ENCODE measurements at places on chromosomes 4 and X. TPM values are rescaled to one million over a fixed set of nuclear protein-coding genes. Genes with fewer than 3 reads are reported as not detected.

DNA sequence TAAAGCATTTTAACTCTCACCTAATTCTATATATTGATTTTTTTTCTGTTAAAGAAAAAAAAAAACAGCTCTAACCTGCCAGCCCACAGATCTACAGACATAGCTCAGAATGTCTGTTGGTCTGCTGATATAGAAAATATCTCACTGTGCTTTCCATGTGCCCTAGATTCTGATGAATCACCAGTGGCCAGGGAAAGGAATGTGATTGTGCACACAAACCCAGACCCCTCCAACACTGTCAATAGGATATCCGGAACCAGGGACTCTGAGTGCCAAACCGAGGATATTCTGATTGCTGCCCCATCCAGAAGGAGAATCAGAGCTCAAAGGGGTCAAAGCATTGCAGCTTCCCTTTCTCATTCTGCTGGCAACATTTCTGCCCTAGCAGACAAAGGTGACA is 12.1 kb upstream of the SCML1 start:
- H3K4me3 ChIP-seq, result no peak overlapping the region
- peaks cover 32% of the 10 kb centered on the region for H3K36me3 ChIP-seq
- no peaks in the 10 kb centered on the region for H3K27me3 ChIP-seq
- H3K27ac ChIP-seq, result no peak overlapping the region
- no peak for DNase-seq

ZAR1 gene
- total RNA-seq, result not detected

NPY5R gene
- not detected for total RNA-seq

DNA sequence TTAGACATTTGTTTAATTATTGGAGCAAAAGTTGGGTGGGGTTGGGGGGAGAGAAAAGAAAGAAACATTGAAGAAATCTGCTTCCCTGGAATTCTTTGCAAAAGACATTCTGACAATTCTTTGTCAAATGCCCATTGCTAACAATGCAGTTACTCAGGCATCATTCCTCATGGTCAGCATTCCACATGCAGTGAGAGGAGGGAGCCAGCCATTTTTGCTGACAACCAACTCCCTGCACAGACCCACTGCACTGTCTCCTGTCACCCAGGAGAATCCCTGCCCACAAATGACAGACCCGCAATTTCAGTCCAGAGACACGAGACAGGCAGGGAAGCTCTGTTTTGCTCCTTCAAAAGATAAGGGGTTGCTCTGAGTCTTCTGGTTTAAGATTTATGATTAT is 985.1 kb upstream of the SLIT2 start:
- no peak overlapping the region for H3K27ac ChIP-seq
- H3K36me3 ChIP-seq, result no peaks in the 10 kb centered on the region
- no peaks in the 10 kb centered on the region for H3K27me3 ChIP-seq
- no peak overlapping the region for H3K4me3 ChIP-seq
- peaks cover 8% of the 10 kb centered on the region for H3K4me1 ChIP-seq

- H3K4me1 ChIP-seq, result no peaks in the 10 kb centered on the region
- no peak overlapping the region for H3K27ac ChIP-seq
- no peak for DNase-seq
- H3K4me3 ChIP-seq, result no peak overlapping the region
These were observed 31.5 kb downstream of the TEC start for GRCh38 chr4:48237996-48238645.

GRCh38 chrX:119625843-119626242 is 19.6 kb upstream of the NKRF start:
- no peak for DNase-seq
- H3K36me3 ChIP-seq, result no peaks in the 10 kb centered on the region
- no peak overlapping the region for H3K27ac ChIP-seq
- H3K4me1 ChIP-seq, result no peaks in the 10 kb centered on the region
- H3K4me3 ChIP-seq, result no peak overlapping the region

- no peak for DNase-seq
- peaks cover 49% of the 10 kb centered on the region for H3K36me3 ChIP-seq
- no peak overlapping the region for H3K27ac ChIP-seq
- H3K4me1 ChIP-seq, result no peaks in the 10 kb centered on the region
- H3K4me3 ChIP-seq, result no peak overlapping the region
These were observed 21.7 kb downstream of the TMEM184C start for GRCh38 chr4:147638942-147639341.

TMSB15B gene
- total RNA-seq, result 23.0 TPM

DNA sequence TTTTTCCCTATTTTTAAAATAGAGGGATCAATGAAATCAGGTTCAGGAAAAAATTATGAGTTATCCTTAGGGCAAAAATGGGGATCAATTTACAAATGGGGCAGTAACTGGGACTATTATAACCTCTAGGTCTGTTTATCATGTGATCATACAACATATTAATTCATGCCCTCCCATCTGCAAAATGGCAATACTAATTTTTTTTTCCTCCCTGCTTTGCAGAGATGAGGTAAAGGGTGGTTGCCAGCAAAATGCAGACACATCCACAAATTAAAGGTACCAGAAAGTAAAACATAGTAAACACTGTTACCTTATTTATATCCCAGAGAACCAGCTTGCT is 467 bp downstream of the HSD17B11 start:
- DNase-seq, result no peak
- no peaks in the 10 kb centered on the region for H3K27me3 ChIP-seq
